ENCODE measurements at places on chromosomes 6 and 20. TPM values are rescaled to one million over a fixed set of nuclear protein-coding genes. Genes with fewer than 3 reads are reported as not detected.

GRCh38 chr6:167119670-167120582 is 3.0 kb upstream of the CCR6 start:
- DNase-seq: no peak

- DNase-seq: no peak
These were observed 301.2 kb upstream of the HSF2 start for GRCh38 chr6:122098201-122098678.

- DNase-seq: peak; percentile 78
These were observed at the start of gene ULBP1 for GRCh38 chr6:149963462-149964307. Gene ULBP1 (plus strand): TSS chr6:149963943. CDS start chr6:149964050, 107 bp downstream.

DNA sequence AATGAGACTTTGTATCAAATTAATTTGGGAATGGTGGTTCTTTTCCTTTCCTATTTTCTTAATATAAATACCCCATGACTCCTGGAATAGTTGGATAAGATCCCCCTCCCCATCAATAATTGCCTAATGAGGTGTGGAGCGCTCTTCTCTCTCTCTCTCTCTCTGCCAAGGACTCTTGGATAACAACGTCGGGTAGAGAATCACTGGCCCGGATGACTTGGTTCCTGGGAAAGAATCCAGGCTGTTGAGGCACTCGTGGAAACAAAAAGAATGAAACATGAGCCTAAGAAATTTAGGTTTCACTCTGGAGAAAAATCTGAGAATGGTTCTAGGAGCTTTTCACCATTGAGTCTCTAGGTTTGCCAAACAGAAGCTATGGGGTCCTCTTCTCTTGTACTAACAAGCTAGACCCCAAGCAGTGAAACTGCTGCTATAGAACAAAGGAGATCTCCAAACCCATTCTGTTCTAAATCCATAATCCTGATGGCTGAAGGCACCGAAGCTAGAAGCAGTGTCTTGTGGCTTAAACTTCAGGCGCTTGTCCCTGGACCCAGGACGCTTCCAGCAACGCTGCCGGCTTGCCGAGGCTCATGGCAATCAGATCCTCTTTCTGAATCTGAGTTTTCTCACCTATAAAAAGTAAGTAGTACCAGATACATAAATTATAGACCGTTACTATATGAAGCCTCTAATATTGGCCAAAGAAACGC is 241.6 kb upstream of the BTBD3 start:
- DNase-seq: no peak

DNA sequence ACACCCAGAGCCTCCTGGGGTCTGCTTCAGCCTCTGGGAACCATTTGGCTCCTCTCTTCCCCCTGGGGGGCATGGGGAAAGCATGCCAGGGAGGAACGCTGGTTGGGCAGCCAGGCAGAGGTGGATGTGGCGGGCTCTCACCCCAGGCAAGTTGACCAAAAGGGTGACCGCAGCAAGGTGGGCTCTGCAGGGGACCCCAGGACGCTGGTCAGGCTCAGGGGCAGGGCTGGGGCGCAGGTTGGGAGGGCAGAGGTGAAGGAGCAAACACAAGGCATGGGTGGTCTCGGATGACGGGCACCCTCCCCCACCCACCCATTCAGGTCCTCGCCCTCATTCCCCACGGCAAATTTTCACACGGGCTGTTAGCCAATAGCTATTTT is 30.2 kb upstream of the MRGBP start:
- DNase-seq: no peak

DNA sequence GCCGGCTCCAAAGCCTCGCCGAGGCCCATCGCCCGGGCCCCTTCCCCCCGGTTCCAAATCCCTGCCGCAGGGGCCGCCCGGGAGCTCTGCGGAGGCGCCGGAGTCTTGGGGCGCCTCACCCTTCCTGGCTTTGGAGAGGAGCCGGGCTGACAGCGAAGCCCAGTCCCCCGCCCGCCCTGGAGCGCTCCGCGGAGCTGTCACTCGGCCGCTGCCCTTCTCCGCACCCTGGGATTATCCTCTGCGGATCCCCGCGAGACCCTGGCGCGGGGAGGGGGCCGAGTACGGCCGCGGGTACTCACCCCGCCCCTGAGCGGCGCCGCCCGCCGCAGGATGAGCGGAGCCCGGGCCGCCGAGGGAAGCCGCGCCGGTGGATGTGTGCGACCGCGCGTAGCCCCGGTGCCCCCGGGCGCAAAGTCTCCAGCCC is 343 bp downstream of the SNAP91 start:
- peak; percentile 42 for DNase-seq

- DNase-seq: no peak
These were observed 33.4 kb downstream of the MTRES1 start for GRCh38 chr6:107061125-107062020.

GRCh38 chr20:64102647-64103354 is 4.6 kb downstream of the NPBWR2 start:
- DNase-seq: peak; percentile 81

GRCh38 chr20:61736001-61736635 is 329.6 kb downstream of the TAF4 start:
- DNase-seq: no peak

GRCh38 chr6:51472745-51473487 is 614.5 kb downstream of the PKHD1 start:
- DNase-seq: no peak

DNA sequence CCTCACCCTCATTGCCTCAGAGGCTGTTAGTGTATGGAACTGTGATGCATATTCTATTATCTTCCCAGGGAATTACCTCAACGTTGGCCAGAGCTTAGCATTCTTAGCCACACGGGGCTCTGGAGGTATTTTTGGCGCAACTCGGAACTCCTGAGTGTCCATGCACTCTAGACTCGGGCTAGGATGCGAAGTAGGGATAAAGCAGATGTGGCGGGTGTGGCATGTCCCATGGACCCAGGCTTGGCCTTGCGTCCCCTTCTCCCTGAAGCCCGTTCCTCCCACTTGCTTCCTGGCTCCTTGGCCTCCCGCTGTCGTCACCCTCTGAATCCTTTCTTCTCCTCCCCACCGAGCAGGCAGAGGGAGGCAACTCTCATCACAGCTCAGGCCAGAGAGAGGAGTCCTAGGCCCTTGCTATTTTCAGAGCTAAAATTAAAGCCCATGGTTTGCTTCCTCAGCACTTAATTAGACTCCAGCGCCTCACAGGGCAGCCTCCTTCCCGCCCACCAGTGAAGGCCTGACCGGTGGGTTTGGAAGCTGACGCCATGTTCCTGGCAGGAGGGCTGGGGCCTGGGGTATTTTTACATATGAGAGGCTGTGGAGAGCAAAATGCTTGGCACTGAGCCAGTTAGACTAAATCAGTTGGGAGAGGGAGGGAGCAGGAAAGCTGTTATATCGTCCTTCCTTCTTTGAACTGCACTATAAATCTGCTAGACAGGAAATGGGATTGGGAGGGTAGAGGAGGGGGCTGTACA is 138.7 kb downstream of the FOXO3 start:
- DNase-seq: peak; percentile 89

GRCh38 chr20:18057101-18057993 is at the start of gene OVOL2:
Gene OVOL2 (minus strand): TSS chr20:18057916. CDS start chr20:18057634, 282 bp downstream.
- DNase-seq: peak; percentile 83

GRCh38 chr20:63361519-63362435 is 628 bp upstream of the CHRNA4 start:
- no peak for DNase-seq

DNA sequence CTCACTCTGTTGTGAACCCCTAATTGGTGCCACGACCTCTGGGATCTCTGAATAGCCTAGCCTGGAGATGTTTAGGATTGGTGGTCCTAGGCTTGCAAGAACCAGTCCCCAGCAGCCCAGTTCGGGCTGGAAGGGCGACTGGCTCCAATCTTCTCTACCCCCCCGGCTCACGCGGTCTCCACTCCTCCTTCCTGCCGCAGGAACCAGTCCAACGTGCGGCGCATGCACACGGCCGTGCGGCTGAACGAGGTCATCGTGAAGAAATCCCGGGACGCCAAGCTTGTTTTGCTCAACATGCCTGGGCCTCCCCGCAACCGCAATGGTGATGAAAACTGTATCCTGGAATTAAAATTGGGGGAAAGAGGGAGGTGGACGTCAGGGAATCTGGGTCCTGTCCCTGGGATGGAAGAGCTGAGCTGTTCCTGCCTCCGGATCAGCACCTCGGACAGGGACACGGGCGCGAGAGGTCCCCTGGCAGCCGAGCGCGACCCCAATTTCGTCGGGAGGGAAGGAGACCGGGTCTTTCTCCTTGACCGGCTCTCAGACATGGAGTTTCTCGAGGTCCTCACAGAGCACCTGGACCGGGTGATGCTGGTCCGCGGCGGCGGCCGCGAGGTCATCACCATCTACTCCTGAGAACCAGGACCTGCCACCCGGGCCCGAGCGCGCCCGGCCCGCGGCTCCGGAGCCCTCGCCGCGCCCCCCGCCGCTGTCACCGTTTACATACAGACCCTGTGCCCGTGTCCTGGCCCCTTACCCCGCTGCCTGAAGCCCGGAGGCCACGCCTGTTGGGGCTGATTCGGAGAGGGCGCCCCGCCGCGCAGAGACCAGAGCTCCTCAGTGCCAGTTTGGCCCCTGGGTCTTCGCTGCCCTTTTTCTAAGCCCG is 28.2 kb downstream of the SLC12A5 start:
- no peak for DNase-seq

GRCh38 chr20:7859356-7859802 is 80.9 kb downstream of the HAO1 start:
- DNase-seq: no peak

DNA sequence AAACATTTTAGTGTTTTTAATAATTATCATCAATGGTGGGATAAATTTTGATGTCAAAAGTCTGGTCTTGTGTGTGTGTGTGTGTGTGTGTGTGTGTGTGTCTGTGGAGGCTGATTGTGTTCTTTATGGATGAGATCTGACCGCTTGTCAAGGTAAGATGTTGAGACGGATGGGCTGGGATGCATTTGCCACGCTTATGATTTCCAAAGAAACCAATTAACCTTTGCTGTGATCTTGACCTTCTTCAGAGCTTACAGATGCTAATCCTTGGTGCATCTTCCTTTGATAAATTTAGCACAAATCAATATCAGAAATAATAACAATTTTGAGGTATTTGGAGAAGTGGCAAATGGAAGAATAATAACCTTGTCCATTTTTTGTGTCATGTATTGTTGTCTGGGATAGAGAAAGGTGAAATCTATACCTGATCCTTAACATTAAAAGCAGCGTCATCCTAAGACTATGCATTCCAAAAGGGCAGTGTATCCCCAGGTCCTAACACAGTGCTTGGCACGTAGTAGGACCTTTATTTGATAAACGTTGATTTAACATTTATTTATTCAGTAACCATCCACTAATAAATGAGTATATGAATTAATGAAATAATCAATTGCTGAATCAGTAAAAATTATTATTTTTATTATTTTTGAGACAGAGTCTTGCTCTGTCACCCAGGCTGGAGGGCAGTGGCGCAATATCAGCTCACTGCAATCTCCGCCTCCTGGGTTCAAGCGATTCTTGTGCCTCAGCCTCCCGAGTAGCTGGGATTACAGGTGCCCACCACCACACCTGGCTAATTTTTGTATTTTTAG is 70.1 kb downstream of the ZDHHC14 start:
- no peak for DNase-seq

GRCh38 chr20:32112841-32113240 is 3.3 kb downstream of the TM9SF4 start:
- no peak for DNase-seq

DNA sequence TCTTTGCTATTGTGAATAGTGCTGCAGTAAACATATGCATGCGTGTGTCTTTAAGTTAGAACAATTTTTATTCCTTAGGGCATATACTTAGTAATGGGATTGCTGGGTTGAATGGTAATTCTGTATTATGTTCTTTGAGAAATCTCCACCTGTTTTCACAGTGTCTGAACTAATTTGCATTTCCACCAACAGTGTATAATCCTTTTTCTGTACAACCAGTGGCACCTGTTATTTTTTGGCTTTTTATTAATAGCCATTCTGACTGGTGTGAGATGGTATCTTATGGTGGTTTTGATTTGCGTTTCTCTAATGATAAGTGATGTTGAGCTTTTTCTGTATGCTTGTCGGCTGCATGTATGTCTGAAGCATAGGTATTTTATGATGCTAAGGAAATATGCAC is 820.8 kb upstream of the MAP3K7 start:
- DNase-seq: no peak

- no peak for DNase-seq
These were observed 26.1 kb downstream of the DUSP22 start for GRCh38 chr6:318243-318890.

DNA sequence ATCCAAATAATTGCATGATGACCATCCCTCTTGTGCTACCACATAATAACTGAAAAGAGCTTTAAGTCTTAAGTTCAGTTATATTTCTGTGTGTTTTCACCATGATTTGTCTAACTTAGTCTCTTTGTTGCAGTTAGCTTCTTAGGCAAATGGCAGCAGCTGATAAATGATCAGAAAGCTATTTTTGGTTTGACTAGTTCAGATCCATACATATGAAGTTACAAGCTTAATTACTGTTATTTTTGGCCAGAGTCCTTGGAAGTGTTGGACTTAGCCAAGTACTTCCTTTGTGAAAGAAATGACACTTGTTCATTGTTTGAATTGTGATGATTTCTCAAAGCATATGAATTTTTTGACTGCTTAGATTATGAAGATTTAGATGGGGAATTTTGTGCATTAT is 54.2 kb downstream of the HIVEP1 start:
- DNase-seq: no peak

DNA sequence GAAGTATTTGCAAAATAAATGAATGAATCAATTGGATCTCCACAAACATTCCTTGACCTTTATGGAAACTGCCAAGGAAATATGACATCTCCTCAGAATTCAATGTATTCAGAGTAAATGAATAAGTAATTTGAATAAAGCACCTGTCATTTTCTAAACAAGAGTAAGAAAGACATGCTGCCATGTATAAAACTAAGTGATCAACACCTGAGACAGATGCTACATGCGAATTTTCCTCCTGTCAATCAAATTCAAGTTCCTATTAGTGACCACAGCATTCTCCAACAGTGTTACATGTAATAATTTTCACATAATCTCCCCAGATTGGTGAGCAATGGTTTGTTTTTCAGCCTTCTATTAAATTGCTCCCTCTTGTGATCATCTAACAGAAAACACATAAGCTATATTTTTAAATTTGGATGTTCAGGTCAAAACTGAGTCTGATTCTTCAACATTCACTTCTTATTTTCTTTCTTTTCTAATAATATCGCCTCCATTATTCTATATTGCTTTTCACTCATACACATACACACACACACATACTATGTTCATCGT is 163.2 kb upstream of the RNF217 start:
- no peak for DNase-seq

- DNase-seq: no peak
These were observed 106.3 kb downstream of the CENPW start for GRCh38 chr6:126446248-126446647.

GRCh38 chr20:10430704-10431103 is 3.3 kb downstream of the MKKS start:
- DNase-seq: no peak

- peak; percentile 67 for DNase-seq
These were observed 89.7 kb upstream of the QKI start for GRCh38 chr6:163324688-163325389.

ERVFRD-1 gene
- total RNA-seq: 0.57 TPM

SLA2 gene
- 1.5 TPM for total RNA-seq

LY6G5C gene
- total RNA-seq: 2.5 TPM

SCGN gene
- 8.7 TPM for total RNA-seq

MMP24OS gene
- total RNA-seq: 127 TPM

RIPOR3 gene
- 14.6 TPM for total RNA-seq

HMGCLL1 gene
- total RNA-seq: 0.94 TPM

ANGPT4 gene
- 0.57 TPM for total RNA-seq

MYH7B gene
- total RNA-seq: 0.76 TPM

HSPA12B gene
- 18.9 TPM for total RNA-seq

SLC9A8 gene
- 22.4 TPM for total RNA-seq

ADAT2 gene
- 6.9 TPM for total RNA-seq
